ENCODE measurements at places on chromosomes 4 and X. TPM values are rescaled to one million over a fixed set of nuclear protein-coding genes. Genes with fewer than 3 reads are reported as not detected.

DNA sequence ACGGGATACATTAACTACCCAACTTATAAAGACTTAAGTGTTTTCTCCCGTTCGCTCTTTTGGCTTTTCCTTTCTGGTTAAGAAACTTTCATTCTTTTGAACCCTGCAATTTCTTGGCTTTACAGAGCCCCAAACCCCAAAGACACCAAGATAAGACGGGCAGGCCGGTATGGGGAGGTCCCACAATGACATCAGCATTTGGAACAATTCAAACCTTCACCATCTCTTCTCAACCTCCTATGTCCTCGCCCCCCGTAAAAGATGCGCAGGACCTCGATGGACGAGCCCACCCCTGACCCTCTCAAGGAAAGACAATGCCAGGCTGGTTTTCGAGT lies 999 bp downstream of the ZNF518B start:
- H3K4me1 ChIP-seq: peaks cover 35% of the 10 kb centered on the region
- H3K36me3 ChIP-seq: peaks cover 58% of the 10 kb centered on the region
- peak overlapping the region; percentile 96 for H3K4me3 ChIP-seq
- no peak for DNase-seq
- H3K27ac ChIP-seq: peak overlapping the region; percentile 96

- peaks cover under 1% of the 10 kb centered on the region for H3K36me3 ChIP-seq
- peaks cover 33% of the 10 kb centered on the region for H3K4me1 ChIP-seq
- H3K4me3 ChIP-seq: no peak overlapping the region
- H3K27ac ChIP-seq: no peak overlapping the region
- no peaks in the 10 kb centered on the region for H3K27me3 ChIP-seq
- no peak for DNase-seq
Measured at GRCh38 chrX:85995641-85996040, 51.7 kb downstream of the CHM start.

DNA sequence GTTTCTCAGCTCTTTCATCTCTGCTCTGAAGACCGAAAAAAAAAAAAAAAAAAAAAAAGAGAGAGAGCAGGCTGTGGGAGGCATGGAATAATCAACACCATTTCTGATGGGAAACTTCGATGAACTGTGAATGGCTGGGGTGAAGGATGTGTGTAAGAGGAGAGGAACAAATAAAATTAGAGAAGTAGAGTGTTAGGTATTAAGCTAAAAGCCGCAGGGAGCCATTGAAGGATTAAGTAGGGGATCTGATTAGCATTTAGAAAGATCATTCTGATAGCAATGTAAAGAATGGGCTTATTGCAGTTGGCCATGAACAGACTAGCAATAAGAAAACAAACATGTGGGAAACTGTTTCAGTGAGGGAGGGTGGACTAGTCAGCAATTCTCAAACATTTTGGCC lies 33.6 kb upstream of the JADE1 start:
- H3K27me3 ChIP-seq: no peaks in the 10 kb centered on the region
- H3K27ac ChIP-seq: no peak overlapping the region
- H3K4me3 ChIP-seq: no peak overlapping the region
- no peak for DNase-seq
- no peaks in the 10 kb centered on the region for H3K36me3 ChIP-seq

- H3K27me3 ChIP-seq: no peaks in the 10 kb centered on the region
- H3K27ac ChIP-seq: no peak overlapping the region
- H3K4me3 ChIP-seq: peak overlapping the region; percentile 57
- DNase-seq: no peak
- H3K4me1 ChIP-seq: peaks cover 31% of the 10 kb centered on the region
Measured at GRCh38 chr4:2075987-2076907, 17.1 kb downstream of the NAT8L start.

DNA sequence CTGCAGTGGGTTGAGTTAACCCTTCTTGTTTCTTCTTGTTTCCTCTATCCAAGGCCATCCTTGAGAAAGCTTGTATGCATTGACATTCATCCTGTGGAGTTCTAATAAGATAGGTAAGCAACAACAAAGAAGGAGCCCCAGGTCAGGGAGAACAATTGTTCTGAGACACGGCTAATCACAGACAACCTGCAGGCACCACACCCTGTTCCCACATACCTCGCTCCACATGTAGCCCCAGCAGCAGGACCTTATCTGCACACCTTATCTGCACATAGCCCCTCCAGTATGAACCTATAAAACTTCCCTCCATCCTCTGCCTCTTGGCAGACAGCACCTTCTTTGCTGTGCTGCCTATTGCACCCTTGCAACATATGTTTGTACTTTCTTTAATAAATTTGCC lies 129.1 kb downstream of the MSL3 start:
- no peak for DNase-seq
- H3K27ac ChIP-seq: no peak overlapping the region
- no peak overlapping the region for H3K4me3 ChIP-seq
- H3K27me3 ChIP-seq: peaks cover 2% of the 10 kb centered on the region

- no peak overlapping the region for H3K27ac ChIP-seq
- H3K36me3 ChIP-seq: no peaks in the 10 kb centered on the region
- DNase-seq: no peak
- H3K4me3 ChIP-seq: no peak overlapping the region
- no peaks in the 10 kb centered on the region for H3K4me1 ChIP-seq
- no peaks in the 10 kb centered on the region for H3K27me3 ChIP-seq
Measured at GRCh38 chrX:8413279-8413678, 51.4 kb upstream of the VCX3B start.

DNA sequence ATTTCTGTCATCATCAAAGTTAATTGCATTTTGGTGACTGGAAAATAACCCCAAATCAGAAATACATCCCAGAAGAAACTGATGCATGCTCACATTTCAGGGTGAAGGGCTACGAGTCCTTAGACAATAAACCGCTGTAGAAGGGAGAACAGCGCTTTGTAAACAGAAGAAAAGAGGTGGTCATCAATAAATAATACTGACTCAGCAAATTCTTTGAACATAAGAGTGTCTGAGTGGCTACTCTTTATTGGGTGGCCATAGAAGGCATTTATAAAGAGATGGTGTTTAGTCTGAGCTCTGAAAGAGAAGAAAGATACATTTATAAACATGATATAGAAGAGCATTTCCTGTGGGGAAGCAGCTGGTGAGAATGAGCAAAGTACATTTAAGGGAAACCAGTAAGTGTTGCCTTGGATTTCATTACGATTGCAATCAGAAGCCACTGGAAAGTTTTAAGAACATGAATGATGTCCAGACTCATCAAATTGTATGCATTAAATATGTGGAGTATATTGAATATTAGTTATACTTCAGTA lies 246.9 kb upstream of the GIMD1 start:
- no peak for DNase-seq
- no peak overlapping the region for H3K4me3 ChIP-seq
- H3K4me1 ChIP-seq: peaks cover 13% of the 10 kb centered on the region
- no peaks in the 10 kb centered on the region for H3K36me3 ChIP-seq
- no peaks in the 10 kb centered on the region for H3K27me3 ChIP-seq
- no peak overlapping the region for H3K27ac ChIP-seq

DNA sequence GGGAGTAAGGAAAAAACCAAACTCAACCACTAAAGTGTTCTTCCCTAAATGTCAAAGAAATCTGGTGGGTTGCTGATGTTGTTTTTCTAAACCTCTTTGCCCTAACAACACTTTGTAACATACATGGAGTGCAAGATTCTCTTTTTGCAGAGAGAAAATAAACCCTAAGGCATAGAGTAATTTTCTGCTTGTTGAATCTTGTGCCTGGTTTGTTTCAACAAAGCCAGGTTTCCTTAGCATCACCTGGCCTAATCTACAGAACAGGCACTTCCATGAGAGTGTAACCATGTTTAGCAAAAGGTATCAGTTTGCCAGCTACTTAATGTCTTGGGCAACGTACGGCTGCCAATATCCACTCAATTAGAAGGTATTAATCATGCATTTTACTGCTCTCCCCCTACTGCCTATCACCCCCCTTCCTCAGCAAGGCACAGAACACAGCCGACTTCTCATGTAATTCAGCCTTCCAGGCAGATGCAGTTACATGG lies 219.2 kb downstream of the MAML3 start:
- H3K4me1 ChIP-seq: peaks cover 14% of the 10 kb centered on the region
- H3K27me3 ChIP-seq: no peaks in the 10 kb centered on the region
- no peaks in the 10 kb centered on the region for H3K36me3 ChIP-seq
- no peak overlapping the region for H3K27ac ChIP-seq
- H3K4me3 ChIP-seq: no peak overlapping the region

- no peak overlapping the region for H3K4me3 ChIP-seq
- no peaks in the 10 kb centered on the region for H3K36me3 ChIP-seq
- H3K4me1 ChIP-seq: no peaks in the 10 kb centered on the region
- H3K27ac ChIP-seq: no peak overlapping the region
- no peak for DNase-seq
- no peaks in the 10 kb centered on the region for H3K27me3 ChIP-seq
Measured at GRCh38 chr4:66340286-66340893, 670.1 kb upstream of the EPHA5 start.

DNA sequence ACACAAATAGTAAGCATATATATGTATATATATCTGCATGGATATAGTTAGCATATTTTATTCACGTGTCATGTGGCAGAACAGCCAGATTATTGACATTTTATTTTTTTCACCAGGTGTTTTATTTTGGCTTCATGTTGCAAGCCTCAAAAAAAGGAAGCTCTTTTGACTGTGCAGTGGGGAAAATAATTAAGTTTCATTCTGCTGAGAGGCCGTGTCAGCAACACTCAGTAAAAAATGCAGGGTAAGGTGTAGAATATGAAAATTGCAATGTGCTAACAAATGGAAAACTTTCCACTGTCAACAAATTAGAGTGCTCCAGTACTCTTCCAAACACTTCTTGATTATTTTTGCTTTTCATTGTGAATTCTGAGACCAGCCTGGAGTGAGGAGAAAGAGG lies 511.5 kb downstream of the GLUD2 start:
- H3K4me1 ChIP-seq: no peaks in the 10 kb centered on the region
- no peaks in the 10 kb centered on the region for H3K27me3 ChIP-seq
- peaks cover 3% of the 10 kb centered on the region for H3K36me3 ChIP-seq
- no peak for DNase-seq

DNA sequence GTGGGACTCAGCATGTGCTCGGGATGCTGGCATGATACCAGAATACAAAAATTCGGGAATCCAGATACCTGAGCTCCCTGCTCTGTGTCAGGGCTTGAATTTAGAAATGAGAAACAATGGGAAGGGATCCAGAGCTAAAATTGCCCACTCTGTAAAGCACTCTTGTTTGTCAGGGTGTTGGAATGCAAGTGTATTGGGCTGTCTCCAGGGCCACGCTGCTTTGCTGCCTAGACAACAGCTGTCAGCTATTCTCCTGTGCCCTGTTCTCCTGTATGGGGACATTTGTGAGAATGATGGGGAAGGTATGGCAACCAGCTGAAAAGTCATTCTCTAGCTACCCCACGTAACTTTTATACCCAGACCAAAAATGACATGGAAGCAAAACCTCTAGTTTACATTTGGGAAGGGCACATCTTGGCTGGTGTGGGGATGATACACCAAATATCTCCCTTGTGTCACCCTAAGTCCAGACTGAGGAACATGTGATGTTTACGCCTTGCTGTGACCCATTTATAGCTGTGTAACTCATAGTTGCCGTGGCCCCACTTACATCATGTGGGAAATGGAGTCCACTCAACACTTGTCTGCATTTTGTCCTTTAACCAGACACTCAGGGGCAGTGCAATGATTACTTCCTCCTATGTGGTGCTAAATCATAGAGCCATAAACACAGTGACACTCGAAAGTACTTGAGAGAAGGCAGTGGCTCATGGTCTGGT lies 46.6 kb downstream of the SMPX start:
- peaks cover 6% of the 10 kb centered on the region for H3K4me1 ChIP-seq
- H3K27ac ChIP-seq: no peak overlapping the region
- no peak for DNase-seq
- H3K4me3 ChIP-seq: no peak overlapping the region

DNA sequence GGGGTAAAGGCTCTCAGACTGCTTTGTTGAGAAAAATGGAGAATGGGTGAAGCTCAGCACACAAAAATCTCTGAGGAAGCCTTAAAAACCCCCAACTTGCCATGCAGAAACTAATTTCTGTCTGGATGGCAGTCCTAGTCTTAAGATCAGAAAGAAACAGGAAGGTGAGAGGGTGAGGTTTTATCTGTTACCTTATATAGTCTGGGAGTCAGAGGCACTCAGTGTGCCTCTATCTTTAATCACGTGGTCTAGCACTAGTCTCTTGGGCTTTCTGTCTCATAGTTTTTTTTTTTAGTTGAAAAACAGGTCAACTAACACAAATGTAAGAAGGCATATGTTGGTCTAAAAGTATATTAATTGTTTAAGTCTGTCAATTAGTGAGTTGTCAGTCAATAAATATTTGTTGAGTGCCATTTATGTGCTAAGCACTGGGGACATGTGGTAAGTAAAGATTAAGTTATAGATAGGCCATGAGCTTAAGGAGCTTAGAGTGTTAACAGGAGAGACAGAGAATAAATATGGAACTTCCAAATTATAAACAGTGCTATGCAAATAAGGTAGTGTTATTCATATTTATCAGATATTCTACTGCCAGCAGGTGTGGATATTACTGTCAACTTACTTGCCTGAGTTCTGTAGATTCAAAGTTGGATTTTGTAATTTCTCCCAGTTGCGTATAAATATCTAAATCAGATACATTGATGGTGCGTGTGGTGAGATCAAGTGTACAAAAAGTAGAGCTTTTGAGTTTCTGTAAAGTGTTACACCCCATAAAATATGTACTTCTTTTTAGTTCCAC lies 7.0 kb downstream of the CYBB start:
- H3K4me3 ChIP-seq: no peak overlapping the region
- no peaks in the 10 kb centered on the region for H3K4me1 ChIP-seq
- no peak overlapping the region for H3K27ac ChIP-seq
- H3K36me3 ChIP-seq: no peaks in the 10 kb centered on the region

GRCh38 chrX:69197690-69198089 lies 32.4 kb upstream of the PJA1 start:
- peaks cover 7% of the 10 kb centered on the region for H3K4me1 ChIP-seq
- H3K27ac ChIP-seq: no peak overlapping the region
- H3K4me3 ChIP-seq: no peak overlapping the region
- H3K36me3 ChIP-seq: no peaks in the 10 kb centered on the region
- DNase-seq: no peak

GRCh38 chr4:171718069-171718468 lies 95.1 kb upstream of the GALNTL6 start:
- H3K27me3 ChIP-seq: no peaks in the 10 kb centered on the region
- H3K4me1 ChIP-seq: no peaks in the 10 kb centered on the region
- DNase-seq: no peak
- no peaks in the 10 kb centered on the region for H3K36me3 ChIP-seq
- peak overlapping the region; percentile 6 for H3K27ac ChIP-seq

- H3K4me1 ChIP-seq: no peaks in the 10 kb centered on the region
- no peak for DNase-seq
- no peak overlapping the region for H3K27ac ChIP-seq
- H3K36me3 ChIP-seq: peaks cover 5% of the 10 kb centered on the region
- no peaks in the 10 kb centered on the region for H3K27me3 ChIP-seq
- no peak overlapping the region for H3K4me3 ChIP-seq
Measured at GRCh38 chrX:136214551-136214950, 36.6 kb downstream of the MAP7D3 start.

GRCh38 chrX:12239356-12240082 lies 101.2 kb downstream of the FRMPD4 start:
- no peak overlapping the region for H3K27ac ChIP-seq
- no peaks in the 10 kb centered on the region for H3K36me3 ChIP-seq
- H3K27me3 ChIP-seq: no peaks in the 10 kb centered on the region
- no peak for DNase-seq

The CPEB2 gene
- total RNA-seq: 5.1 TPM

The GPR173 gene
- total RNA-seq: 13.0 TPM

The FGG gene
- not detected for total RNA-seq

The UGT8 gene
- 6.3 TPM for total RNA-seq

The CHRDL1 gene
- 14.3 TPM for total RNA-seq

The STBD1 gene
- total RNA-seq: 0.47 TPM

The AADAT gene
- 30.7 TPM for total RNA-seq
